NCI-H1417 (cell line): ENCODE measurements at places on chromosomes 5 and 9.
A peak's percentile ranks its signal among the peaks of the same experiment; 100 is the strongest.

DNA sequence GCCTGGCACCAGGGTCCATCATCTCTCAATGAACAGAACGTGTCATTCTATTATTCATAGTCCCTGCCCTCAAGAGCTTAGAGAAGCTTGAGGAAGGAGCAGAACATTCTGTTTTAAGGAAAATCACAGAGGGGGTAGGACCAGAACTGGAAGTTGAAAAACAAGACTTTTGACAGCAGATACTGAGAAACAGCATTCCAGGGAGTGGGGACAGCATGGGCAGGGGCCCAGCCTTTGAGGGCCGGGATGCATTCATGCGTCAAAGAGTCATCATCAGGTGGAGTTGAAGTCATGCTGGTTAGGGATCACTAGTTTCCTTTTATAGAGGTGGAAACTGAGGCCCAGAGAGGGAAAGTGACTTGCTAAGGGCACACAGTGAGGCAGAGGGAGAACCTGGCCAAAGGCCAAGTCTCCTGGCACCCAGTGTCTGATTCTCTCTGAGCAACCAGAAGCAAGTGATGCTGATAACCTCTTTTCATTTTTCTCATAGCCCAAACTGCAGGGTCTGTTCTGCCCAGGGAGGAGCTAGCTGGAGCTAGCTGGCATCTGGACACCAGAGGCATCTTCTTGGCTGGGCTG, 41.5 kb upstream of the STXBP1 start:
- peak; percentile 16 for DNase-seq

GRCh38 chr9:20997503-20998076, 33.9 kb downstream of the HACD4 start:
- DNase-seq: no peak

GRCh38 chr9:89919171-89919681, 314.4 kb downstream of the GADD45G start:
- no peak for DNase-seq

- DNase-seq: peak; percentile 12
These were observed 396.1 kb downstream of the GADD45G start for GRCh38 chr9:90000925-90001324.

DNA sequence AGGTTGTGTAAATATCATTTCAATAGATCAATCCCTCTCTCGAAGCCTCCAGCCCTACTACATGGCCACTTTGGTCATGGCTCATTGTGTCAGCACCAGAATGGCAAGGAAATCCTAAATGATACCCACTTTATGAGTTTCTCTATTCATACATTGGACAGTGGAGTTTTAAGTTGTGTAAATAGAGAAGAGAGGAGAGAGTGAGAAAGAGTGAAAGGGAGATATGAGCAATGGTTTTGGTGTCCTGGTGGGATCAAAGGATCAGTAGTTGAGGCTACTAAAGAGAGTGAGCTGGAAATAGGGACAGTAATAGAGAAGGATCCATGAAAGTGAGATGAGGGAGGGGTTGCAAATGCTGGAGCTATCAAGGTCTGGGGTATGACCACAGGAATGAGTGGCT, 31.5 kb upstream of the GZMA start:
- DNase-seq: no peak

DNA sequence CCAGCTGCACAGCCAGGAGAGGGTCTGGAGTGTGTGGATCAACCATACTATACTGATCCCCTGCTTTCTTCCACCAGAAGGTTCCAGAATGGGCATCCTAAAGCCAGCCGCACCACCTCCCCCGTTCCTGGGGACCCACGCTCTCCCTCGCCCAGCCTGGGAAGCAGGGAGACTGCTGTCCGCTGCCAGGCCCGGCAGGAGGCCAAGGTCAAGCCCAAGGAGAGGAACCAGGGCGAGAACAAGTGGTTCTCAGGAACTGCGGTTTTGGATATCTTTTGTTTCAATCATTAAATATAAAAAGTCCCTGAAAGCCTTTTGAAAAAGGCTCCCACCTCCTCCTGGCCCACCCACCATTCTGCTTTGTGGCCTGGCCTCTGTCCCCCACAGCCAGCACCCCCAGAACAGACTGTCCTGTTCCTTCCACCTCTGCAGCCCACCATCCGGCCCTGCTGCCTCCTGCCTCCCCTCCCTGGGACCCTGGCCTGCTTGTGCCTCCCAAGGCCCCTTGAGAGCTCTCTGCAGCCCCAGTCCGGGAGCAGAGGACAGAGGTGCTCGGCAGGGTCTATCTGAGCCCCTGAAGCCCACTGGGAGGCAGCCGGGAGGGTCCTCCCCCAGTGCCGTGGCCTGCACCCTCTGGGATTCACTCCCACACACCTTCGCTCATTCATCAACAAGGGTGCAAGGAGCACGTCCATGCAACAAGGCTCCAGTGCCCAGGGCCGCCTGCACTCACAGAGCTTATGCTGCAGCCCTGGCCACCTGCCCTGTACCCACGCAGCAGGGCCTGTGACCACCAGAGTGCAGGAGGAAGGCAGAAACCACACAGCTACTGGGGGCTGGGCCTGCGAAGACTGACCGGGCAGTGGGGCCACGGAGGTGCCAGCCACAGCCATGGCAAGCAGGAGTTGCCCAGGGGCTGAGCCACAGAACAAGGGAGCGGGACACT, 614 bp upstream of the LCN6 start:
- no peak for DNase-seq

- DNase-seq: no peak
These were observed 500.2 kb upstream of the DAP start for GRCh38 chr5:11261241-11261640.

DNA sequence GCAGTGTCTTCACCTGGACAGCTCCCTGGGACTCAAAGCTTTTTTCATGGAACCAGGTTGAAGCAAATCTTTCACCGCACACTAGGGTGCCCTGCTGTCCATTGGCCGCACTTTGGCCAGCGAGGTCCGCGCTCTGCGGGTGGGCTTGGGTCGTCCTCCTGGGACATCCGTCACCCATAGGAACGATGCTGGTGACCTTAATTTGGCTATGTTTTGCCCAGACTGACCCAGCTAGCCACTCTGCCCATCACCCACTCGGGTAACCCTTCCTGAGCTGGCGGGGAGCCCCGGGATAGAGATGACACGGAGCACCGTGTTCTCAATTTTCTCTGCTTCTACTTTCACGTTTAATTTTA, 25.9 kb downstream of the ZDHHC11B start:
- DNase-seq: no peak

- DNase-seq: no peak
These were observed 41.4 kb upstream of the CCDC112 start for GRCh38 chr5:115337882-115338281.

- no peak for DNase-seq
These were observed 51.2 kb upstream of the ADRA1B start for GRCh38 chr5:159864885-159865691.

DNA sequence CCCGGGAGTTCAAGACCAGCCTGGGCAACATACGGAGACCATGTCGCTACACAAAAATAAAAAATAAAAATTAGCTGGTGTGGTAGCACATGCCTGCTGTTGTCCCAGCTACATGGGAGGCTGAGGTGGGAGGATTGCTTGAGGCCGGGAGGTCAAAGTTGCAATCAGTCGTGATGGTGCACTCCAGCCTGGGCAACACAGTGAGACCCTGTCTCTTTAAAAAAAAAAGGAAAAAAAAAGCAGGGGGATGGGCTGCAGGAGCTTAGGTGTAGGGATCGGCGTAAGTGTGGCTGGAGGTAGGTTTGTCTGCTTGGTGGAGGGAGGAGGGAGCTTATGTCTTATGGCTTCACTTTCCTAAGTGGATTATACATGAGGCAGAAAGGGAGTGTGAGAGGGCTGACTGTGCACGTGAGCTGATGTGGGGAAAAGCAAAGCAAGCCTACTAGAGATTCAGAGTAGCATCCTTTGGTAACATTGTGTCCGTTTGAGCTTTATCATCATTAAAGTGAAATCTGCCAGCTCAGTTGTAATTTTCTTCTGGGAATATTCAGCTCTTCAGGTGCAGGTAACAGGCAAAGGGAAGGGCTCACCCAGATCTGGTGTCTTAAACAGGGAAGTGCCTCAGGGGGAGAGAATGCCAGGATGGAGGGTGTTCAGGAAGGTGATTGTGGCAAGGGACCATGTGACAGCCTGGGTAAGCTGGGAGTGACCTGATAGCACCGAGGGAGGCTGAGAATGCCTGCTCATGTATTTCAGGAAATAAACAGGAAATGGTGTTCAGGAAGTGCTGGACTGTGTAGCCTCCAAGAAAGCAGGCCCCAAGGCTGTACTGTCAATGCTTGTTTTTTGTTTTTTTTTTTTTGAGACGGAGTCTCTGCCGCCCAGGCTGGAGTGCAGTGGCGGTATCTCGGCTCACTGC, 17.6 kb upstream of the SETX start:
- DNase-seq: no peak

DNA sequence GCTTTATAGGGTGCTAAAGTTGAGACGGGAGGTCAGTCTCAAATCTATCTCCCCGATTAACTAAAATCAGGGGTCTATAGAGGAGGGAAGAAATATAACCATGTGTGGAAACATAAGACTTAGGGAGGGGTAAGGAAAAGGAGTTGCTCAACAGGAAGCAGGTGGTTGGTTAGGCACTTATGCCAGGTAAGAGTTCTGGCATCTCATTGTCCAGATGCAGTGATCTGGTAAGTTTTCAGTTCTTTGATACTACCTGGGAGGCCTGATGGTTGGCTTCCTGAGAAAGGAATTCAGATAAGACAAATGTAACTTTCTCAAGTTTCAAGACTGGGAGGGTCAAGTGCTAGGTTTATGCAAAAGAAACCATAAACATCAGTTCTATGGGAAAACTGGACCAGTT, 47.7 kb downstream of the CERT1 start:
- DNase-seq: no peak

DNA sequence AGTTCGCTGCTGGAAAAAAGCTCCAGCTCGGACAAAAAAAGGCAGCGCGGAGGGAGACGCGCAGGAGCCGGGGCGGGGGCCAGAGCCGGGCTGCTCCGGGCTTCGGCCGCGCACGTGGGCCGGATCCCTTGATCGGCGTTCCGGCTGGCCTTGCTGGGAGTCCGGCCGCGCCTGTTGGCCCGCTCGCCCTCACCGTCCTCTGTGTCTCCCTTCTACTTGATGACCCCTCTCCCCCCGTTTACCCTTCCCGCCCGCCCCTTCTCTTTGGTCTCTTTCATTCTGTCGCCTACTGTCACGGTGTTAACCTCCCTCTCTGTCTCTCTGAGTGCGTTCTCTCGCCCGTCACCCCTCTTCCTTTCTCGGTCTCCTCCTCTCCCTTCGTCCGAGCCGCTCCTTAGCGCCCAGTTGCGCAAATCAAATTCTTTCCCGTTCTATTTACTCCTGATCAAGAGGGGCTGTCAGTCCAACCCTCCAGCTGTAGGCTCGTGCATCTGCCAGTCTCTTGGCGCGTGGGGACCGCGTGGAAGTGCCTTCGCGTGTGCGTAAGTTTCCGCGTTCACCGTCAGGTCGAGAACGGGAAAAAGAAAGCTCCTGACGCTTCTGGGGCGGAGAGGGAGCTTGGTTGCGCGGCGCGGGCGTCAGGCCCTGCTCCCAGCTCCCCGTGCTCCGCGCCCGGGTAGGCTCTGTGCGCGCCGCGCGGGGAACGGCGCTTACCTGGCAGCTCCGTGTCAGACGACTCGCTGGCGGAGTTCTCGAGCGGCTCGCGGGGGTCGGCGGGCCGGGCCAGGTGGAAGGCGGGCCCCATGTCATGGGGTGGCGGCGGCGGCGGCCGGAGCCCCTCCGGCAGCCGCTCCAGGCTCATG, 798 bp downstream of the PITX1 start:
- DNase-seq: no peak
